ENCODE measurements at places on chromosomes 12 and 14.

DNA sequence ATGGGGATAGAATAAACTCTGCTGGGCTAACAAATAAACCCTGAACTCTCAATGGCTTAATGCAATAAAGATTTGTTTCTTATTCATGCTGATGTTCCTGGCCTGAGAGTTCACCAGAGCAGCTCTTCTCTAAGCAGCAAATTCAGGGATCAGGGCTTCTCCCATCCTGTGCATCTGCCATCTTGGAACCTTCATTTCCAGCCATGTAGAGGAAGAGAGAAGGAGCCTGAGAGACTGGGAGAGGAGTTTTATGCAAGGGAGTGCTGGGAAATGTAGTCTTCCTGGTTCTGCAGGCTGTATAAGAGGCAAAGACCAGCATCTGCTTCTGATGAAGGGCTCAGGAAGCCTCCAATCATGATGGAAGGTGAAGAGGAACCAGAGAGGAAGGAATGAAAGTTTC is 20.6 kb upstream of the APOLD1 start:
- no peak for DNase-seq

DNA sequence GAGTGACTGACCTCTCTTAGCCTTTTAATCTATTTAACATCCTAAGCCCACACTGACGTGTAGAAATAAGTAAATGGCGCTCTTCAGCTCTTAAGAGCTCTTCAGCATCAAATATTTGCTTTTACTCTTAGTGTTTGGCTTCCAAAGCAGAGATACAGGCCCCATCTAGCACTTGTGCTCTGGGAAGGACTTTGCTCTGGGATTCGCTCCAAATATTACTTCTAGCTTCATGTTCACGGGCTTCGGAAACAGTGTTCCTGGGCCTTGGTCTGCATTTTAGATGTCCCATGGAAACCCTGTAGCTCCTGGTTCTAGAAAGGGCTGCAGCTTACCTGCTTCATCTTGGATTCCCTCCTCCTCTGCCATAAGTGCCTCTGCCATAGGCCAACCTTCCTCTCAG is 2.7 kb upstream of the NKX2-8 start:
- no peak for DNase-seq

- no peak for DNase-seq
These were observed 122.8 kb downstream of the AACS start for GRCh38 chr12:125187780-125188741.

- DNase-seq, result no peak
These were observed 460.4 kb downstream of the DPF3 start for GRCh38 chr14:72433511-72433910.

DNA sequence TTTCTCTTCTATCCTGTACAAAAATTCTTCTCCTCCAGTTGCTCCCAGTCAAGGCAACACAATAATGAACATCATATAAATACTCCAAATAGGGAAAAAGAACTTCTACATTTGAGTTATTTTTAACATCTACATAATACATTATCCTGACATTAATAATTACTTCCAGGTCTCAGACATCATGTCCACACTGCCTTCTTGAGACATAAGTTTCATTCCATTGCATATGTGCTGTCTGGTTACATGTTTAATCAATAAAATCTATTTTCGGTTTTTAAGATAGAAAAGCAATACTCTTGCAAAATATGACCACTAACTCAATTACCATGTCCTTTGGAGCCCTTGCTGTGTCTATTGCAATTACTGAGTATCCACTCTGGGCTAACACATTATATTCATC is 881.9 kb downstream of the GALC start:
- no peak for DNase-seq

DNA sequence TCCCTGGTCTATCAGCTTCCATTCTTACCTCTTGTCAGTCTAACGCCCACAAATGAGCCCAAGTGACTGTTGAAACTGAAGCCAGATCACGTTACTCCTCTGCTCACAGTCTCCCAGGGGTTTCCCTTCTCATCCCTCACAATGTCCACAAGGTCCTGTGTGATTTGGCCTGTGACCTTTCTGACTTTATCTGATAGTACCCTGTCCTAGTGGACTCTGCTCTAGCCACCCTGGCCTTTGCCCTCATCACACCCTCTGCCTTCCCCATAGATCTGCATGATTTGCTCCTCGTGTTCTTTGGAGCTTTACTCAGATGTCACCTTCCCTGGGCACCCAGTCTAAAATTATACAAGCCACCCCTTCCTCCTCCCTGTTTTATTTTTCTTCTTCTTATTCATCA is 55.5 kb downstream of the RDH12 start:
- DNase-seq, result no peak

GRCh38 chr14:22622255-22622654 is 21.9 kb downstream of the OR6J1 start:
- no peak for DNase-seq

DNA sequence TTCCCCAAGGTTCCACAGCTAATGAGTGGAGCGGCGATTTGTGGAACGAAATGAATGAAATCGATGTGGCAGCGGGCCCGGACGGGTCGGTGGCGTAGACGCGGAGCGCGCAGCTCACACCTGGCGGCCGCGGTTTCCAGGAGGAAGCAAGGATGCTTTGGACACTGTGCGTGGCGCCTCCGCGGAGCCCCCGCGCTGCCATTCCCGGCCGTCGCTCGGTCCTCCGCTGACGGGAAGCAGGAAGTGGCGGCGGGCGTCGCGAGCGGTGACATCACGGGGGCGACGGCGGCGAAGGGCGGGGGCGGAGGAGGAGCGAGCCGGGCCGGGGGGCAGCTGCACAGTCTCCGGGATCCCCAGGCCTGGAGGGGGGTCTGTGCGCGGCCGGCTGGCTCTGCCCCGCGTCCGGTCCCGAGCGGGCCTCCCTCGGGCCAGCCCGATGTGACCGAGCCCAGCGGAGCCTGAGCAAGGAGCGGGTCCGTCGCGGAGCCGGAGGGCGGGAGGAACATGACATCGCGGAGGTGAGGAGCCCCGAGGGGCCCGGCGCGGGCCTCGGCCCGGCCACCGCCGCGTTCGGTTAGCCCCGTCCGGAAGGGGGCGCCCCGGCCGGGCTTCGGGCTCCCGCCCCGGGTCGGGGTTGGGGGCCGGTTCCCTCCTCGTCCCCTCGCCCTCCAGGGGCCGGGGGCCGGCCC is at the start of gene PTPN11:
PTPN11 (plus strand) TSS at position 340 of the 689 bp plus-strand sequence; CDS start at position 505, 165 bp downstream.
- peak; percentile 89 for DNase-seq

- no peak for DNase-seq
These were observed 10.2 kb downstream of the ABCB9 start for GRCh38 chr12:122956035-122956434.

DNA sequence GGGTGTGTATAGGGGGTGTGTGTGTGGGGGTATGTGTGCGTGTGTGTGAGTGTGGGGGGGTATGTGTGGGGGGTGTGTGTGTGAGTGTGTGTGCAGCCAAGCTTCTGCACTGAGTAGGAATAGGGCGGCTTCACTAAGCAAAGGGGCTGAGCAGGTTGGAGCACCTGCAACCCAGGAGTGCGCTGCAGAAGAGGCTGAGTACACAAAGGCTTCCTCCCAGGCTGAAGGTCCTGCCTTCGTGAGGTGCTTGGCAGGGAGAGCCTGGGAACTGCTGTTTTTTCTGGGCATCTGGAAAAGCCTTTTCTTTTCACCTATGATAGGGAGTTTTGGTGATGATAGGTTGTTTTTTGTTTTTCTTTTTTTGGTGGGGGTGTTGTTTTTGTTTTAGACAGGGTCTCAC is 6.0 kb upstream of the NUDT14 start:
- no peak for DNase-seq

- no peak for DNase-seq
These were observed 346.9 kb upstream of the FKBP4 start for GRCh38 chr12:2447861-2448260.
